ENCODE measurements at places on chromosomes 1 and 21.
A peak's percentile ranks its signal among the peaks of the same experiment; 100 is the strongest.

- no peak for DNase-seq
These were observed 192.8 kb upstream of the POU3F1 start for GRCh38 chr1:38239258-38239835.

DNA sequence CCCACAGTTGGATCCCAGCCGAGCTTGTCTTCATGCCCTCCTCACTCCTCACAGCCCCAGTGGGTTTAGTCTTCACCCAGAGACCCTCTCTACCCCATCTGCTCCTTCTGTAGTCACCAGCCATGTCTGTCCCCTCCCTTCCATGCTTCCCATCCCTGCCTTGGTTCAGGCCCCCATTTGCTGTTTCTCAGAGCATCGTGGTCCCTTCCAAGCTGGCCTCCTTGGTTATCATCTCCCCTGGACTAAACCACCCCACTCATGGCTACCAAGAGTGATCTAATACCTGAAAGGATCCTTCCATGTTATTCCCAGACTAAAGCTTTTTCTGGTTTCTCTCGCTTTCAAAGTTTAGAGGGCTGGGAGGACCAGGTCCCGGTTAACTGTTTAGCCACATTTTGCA, 8.3 kb downstream of the CNIH3 start:
- no peak for DNase-seq

GRCh38 chr1:220957233-220957605, 78.0 kb downstream of the HLX start:
- no peak for DNase-seq

- DNase-seq, result no peak
These were observed 1104.2 kb upstream of the TMPRSS15 start for GRCh38 chr21:19507682-19508260.

DNA sequence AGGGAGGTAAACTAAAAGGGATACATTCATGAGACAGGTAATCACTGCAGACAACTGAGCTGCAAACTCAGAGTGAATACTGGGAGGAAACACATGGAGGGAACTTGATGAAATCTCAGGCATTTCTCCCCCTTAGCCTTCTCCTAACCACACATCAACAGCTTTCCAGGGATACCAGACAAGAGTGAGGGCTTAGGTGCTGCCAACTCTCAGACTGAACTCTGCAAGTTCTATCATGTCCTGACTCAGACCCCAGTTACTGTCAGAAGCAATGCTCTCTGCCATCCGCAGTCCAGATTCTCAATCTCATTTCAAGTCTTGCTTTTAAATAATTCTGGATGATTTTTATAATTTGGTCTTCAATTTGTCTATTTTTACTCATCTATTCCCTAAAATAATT, 267.3 kb downstream of the LTN1 start:
- no peak for DNase-seq

- DNase-seq, result no peak
These were observed 111.9 kb downstream of the CACNA1E start for GRCh38 chr1:181595234-181595633.

GRCh38 chr1:7401814-7402547, 369.1 kb upstream of the VAMP3 start:
- no peak for DNase-seq

DNA sequence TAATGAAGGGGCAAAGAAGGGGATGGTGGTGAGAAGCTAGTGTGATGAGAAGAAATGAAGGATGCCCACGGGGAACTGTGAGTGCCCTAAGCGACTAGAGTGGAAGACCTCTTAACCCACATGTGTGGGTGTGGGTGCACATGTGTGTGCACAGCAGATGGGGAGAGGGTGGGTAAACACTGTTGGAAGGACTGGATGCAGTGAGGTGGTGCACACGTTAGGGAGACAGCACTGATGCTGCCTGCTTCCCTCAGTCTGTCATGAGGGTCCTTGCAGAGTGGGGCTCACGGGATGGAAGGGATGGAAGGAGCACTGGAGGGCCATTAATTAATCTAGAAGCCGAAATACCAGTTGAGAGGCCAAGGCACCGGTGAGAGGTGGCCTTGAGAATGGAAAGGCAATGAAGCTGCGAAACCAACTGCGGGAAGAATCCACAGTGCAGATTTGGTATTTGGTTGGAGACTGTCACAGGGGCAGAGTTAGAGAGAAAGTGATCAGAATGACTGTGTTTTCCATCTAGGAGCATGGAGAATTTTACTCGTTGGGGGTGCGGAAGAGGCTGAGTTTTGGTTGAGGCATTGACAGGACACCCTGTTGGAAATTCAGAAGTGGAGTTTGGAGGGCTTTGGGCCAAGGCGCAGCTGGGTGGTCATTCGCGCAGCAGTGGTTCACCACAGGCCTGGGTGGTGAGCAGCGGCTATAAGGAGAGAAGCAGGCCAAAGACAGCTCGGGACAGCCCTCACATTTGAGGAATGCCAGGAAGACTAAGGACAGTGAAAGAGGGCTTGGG, 15.8 kb downstream of the RCSD1 start:
- no peak for DNase-seq

- no peak for DNase-seq
These were observed 316.2 kb upstream of the CXADR start for GRCh38 chr21:17196623-17197022.

GRCh38 chr1:15974855-15975254, 1.0 kb downstream of the ZBTB17 start:
- no peak for DNase-seq

- DNase-seq, result no peak
These were observed 152.0 kb upstream of the GRIK3 start for GRCh38 chr1:37186246-37186756.

DNA sequence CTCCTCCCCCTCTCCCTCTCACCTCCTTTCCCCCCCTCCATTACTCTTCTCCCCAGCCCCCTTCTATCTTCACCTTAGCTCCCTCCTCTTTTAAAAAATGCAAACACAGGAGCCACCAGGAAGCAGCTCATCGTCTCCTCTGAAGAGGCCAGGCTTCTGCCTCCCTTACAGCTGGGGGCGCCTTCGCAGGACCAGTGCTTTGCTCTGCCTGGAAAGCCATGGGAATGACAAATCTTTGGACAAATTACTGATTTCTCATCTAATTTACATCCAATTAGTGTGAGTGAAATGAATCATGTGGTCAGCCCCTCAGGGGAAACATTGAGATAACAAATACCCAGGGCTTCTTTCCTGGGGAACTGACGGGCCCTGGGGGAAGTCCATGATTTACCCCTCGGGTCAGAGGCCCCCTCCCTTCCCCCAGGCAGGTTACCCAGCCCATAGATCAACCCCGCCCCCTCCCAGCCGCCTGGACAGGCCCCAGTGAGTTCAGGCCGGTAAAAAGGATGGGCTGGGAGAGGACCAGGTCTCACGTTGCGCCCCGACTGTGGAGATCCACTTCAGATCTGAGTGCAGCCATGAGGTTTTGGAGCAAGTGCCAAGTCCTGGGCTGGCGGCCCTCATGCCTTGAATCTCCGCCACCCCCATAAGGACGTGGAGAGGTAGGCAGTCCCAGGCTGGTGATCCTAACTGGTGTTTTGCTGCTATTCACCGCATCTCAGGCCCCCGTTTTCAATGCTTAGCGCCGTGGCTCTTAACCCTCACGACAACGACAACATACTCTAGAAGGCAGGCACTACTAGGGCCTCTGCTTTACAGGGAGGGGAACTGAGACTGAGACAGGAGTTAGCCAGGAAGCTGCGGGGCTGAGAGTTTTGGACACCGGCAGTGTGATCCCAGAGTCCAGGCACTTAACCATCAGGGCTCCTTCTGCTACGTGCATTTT, 300.8 kb downstream of the RRAGC start:
- DNase-seq, result no peak

GRCh38 chr1:192552760-192553191, 22.8 kb upstream of the RGS1 start:
- DNase-seq, result no peak

DNA sequence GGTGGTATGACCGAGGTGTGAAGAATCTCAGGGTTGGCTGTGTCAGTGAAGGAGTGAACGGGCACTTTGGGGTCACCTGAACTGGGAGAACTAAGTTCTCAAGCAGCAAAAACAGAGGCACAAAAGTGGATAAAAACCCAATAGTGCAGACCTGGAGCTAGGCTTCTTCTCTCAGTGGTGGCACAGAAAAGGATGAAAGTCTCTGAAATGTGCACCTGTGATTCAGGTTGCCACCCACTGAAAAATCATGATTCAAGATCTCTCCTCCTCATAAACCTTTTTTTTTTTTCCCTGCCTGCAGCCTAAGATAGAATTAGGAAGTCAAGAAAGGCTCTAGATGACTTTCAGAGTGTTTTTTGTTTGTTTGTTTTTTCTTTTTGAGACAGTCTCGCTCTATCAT, 304.8 kb downstream of the KIF26B start:
- DNase-seq, result no peak

GRCh38 chr1:11680270-11681070, 478 bp downstream of the MAD2L2 start:
- DNase-seq, result no peak

- no peak for DNase-seq
These were observed 9.2 kb upstream of the TTC4 start for GRCh38 chr1:54706419-54706818.

DNA sequence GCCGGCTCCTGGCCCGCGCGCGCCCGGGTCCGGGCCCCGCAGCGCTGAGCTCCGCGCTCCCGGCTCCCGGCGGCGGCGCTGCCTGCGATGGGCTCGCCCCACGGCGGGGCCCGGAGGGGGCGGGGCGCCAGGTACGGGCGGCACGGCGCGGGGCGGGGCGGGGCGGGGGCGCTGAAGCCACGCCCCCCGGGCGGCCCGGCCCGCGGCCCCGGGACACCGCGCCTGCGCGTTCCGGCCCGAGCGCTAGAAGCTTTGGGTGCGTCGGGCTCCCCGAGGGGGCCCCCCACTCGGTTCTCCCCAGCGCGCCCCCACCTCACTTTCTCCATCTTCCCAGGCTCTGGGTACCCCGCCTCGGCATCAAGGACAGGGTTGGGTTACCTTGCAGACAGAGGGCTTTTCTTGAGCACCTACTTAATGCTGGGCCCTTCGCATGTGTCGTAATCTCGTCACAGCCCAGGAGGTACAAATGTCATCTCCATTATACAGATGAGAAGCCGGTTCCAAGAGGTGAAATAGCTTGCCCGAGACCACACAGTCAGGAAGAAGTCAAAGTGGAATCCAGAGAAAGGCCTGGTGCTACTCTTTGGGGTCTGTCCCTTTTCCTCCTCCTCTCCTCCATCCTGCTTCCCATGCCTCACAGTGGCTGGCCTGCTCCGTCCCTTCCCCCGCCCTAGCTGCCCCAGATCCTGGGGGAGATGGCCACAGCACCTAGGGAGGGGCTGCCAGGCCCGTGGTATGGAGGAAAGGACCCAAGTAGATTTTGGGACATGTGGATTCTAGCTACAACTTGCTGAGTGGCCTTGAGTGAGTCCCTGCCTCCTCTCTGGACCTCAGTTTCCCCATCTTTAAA, 46.5 kb downstream of the RAP1GAP start:
- DNase-seq, result peak; percentile 22

- no peak for DNase-seq
These were observed 43.4 kb downstream of the CNST start for GRCh38 chr1:246609632-246610031.

DNA sequence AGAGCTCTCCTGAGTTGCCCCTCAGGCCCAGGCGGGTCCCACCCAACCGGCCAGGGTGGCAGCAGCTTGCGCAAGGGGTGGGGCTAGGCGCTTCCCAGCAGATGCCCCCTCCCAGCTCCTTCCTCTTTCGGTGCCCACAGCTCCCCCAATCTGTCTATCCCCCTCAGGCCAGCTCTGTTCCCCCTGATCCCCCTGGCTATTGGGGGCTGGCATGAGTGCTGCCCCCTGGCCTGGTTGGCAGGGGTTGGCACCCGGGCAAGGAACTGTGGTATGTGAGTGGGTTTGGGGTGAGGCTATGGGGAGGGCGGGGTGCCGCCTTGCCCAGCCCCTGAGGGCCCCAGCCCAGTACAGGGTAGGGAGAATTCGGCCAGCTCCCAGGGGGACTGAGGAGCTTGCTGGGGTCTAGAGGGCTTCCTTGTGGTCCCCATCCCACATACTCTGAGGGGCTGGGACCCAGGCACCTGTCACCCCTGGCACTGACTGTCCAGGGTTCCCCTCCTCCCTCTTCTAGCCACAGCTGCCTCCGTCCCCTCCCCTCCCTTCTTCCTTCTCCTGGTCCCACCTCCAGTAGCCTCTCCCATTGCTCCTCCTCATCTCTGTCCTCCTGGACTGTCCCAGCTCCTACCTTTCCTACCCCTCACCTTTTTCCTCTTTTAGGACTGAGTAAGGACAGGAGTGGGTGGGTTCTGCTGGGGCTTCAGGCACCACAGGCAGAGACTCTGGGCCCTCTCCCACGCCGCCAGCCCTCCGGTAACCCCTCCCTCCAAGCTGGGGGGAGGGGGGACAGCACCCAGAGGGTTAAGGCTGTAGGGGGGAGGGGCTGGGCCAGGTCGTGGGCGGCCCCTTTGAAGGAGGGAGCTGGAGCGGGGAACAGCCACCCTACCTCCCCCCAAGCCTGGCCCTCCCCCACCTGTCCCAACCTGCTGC, 5.7 kb downstream of the ZBTB7B start:
- no peak for DNase-seq

GRCh38 chr1:178552856-178553255, 39.9 kb downstream of the TEX35 start:
- DNase-seq, result no peak

DNA sequence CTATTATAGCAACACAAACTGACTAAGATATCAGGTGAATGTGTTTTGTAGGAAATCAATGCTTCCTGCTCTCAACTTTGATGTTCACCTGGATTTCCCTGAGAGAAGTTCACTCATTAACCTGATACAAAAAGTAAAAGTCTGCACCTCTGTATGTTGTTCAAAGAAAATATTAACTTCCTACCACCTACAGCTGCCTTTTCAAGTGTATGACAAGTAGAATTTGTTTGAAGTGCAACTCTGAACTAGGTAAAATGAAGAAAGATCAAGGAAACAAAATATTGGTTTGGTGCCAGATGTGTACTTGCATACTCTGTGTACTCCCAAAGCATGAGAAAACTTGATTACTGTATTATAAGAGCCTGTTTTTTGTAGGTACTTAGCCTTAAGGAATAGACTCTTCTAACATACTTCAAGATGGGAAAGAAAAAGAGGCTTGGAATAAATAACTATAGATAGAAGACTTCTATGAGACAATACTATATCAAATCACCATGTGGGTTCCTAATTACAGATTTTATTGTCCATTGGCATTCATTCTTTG, 193.4 kb downstream of the APP start:
- no peak for DNase-seq

GRCh38 chr21:36478941-36479340, 981 bp downstream of the CLDN14 start:
- no peak for DNase-seq

GRCh38 chr1:87902830-87903229, 574.1 kb downstream of the LMO4 start:
- no peak for DNase-seq

DNA sequence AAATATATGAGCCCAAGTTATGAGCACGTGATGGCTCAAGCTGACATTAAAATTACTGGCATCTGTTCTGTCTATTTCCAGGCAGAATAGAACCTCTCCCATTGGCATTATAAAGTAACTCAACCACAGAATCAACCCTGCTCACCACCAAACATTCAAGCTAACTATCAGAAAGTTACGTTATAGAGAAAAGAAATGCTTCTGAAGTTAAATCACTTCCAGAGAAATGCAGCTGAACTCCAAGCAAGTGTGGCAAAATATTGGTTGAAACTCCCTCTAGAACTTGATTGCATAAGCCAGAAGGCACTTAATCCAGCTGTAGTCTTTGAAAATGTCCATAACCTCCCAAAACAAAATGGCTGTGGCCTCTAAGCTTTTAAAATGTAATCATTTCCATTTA, 36.2 kb upstream of the UBE2U start:
- DNase-seq, result no peak

Measured in stimulated activated CD4-positive, alpha-beta T cell treated with anti-CD3 and anti-CD28 coated beads, TNF-alpha, amount 100 ng/mL, for 1 hour (primary cell).